ENCODE measurements at places on chromosomes 1 and 21. TPM values are rescaled to one million over a fixed set of nuclear protein-coding genes. Genes with fewer than 3 reads are reported as not detected.

DNA sequence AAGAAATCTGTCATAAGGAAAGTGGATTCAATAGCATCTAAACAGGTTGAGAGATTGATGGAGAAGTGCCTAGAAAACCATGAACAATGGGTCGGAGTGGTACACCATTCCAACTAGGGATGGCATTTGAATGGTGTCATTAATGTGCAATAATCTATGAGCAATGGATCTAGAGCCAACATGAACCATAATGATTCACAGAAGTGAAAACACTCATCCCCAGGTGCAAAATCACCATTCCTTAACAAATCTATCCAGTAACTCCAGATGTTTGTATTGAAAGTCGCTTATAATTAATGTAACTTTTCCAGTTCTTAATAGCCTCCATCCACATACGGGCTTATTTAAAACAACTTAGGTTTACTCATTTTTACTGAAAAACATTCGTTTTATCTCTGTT lies 201.3 kb upstream of the ADGRL4 start:
- DNase-seq: no peak

CAMK1G gene
- 1.1 TPM for total RNA-seq

DNA sequence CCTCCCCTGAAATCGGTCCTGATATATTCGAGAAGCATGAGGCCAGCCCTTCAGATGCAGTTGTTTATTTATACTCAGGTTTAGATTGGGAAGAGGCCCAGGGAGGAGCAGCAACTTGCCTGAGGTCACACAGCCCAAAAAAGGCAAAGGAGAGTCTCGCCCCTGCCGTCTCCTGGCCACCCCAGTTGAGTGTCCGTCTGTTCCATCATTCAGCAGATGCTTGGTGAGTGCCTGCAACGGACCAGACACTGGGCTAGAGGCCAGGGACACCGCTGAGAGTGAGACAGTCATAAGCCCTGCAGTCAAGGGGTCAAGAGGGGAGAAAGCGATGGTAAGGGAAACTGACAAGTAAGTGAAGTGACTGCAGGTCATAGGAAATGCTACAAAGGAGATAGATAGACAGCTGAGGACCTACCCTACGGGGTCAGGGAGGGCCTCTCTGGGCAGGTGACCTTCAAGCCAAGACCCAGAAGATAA lies 15.4 kb upstream of the SELENON start:
- DNase-seq: no peak

GRCh38 chr21:39840373-39841097 lies 26.7 kb upstream of the PCP4 start:
- DNase-seq: no peak

- no peak for DNase-seq
Measured at GRCh38 chr1:106659490-106660244, 396.8 kb upstream of the PRMT6 start.

DNA sequence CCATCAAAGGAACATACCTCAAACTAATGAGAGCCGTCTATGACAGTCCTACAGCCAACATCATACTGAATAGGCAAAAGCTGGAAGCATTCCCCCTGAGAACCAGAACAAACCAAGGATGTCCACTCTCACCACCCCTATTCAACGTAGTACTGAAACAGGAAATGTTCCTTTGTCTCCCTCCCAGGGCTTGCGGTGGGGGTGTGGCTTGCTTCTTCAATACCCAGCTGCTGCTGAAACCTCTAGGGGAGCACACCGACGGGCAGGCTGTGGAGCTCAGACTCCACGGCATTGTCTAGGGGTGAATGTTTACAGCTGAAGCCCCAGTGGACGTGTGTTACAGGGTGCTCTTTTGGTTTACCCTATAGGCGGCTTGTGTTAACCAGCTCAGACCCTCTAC lies 30.5 kb upstream of the B3GALT2 start:
- no peak for DNase-seq

DNA sequence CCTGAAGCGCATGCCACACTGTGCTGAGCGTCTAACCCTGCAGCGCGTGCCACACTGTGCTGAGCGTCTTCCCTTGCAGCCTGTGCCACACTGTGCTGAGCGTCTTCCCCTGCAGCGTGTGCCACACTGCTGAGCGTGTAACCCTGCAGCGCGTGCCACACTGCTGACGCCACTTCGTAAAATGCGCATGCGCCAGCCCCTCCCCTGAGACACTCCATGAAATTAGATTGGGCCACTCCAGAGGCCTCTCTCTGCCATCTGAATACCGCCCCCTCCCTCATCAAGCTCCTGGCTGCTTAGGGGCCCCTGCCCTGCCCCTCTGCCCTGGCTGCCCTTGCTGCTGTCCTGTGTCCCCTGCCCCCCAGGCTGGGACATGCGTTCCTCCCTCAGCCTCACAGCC lies 84.8 kb downstream of the POFUT2 start:
- no peak for DNase-seq

ACTL8 gene
- 12.6 TPM for total RNA-seq

DNA sequence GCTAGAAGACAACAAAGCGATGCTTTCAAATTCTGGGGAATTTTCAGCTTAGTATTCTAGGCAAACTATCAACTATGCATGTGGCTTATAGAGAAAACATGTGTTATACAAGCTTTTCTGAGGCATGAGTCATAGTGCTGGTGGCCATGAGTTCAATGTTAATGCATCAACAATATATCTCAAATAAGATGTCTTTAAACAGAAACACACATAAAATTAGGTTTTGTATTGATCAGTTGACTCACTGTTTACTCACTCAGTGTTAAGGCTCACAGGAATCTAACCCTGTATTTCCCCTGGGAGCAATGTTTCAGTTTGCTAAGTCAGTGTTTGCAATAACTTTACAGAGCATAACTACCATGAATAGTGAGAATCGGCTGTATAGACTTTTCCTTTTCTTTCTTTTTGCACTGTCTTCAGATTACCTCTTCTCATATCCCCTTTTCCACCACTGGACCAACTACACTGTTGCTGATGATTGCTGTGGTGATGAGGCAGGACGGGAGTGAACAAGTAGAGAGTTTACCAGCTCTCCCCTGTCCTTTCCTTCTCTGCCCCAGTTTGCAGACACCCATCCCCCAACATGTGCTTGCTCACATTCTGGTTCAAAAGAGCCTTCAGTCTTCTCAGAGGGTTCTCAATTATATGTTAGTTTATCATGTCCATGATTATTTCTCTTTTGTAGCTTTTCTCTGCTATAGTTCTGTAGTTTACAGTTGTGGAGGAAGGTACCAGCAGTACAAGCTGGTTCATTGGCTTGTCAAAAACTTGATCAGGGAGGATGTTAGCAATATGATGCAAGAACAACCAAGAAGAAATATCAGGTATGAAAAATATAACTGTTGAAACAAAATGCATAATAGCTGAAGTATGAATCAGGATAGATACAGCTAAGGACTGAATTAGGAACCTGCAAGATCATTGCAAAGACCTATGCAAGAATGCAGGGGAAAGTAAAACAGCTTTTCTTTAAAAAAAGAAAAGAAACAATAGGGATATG lies 23.9 kb downstream of the CD2 start:
- no peak for DNase-seq

VPS26C gene
- 46.5 TPM for total RNA-seq

C1QC gene
- total RNA-seq: 8.6 TPM
